ENCODE measurements at places on chromosomes 11 and 22.

- DNase-seq, result no peak
These were observed at the start of gene KLHL35 for GRCh38 chr11:75432911-75433321. TSS of gene KLHL35 (minus strand) at chr11:75433203. CDS start at chr11:75430629, 2,574 bp downstream.

DNA sequence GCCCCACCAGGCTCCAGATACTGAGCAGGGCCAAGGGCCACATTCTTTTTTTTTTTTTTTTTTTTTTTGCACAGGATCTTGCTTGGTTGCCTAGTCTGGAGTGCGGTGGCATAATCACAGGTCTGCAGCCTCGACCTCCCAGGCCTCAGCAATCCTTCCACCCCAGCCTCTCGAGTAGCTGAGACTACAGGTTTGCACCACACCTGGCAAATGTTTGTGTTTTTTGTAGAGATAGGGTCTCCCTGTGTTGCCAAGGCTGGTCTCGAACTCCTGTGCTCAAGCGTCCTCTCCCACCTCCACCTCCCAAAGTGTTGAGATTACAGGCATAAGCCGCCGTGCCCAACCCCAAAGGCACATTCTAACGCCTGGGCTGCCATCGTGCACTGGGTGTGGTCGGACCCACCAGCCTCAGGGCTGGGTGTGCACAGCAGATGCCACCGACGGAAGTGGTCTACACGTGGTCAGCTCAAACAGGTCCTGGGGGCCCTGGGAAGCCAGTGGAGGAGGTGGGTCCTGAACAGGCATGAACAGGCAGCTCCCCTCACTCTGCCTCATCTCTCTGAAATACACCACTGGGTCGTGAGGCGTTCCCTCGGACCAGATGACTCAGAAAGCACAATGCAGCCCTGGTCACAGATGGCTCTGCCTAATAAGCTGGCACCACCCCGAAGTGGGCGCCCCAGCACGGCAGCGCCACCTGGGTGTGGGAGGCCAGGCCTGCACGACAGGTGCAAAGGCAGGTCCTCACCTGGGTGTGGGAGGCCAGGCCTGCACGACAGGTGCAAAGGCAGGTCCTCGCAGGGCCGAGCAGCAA, 5.1 kb upstream of the B4GALNT4 start:
- peak; percentile 55 for DNase-seq

GRCh38 chr11:63146581-63146980, 2.6 kb upstream of the SLC22A24 start:
- DNase-seq, result no peak

DNA sequence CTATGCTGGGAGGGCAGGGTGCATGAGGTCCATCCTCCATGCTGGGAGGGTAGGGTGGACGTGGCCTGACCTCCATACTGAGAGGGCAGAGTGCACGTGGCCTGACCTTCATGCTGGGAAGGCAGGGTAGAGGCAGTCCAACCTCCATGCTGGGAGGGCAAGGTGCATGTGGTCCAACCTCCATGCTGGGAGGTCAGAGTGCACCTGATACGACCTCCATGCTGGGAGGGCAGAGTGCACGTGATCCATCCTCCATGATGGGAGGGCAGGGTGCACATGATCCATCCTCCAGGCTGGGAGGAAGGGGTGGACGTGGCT, 622.2 kb downstream of the BRD1 start:
- DNase-seq, result no peak

- no peak for DNase-seq
These were observed 594 bp upstream of the POU2AF1 start for GRCh38 chr11:111379602-111380136.

GRCh38 chr11:9708544-9708943, 44.7 kb downstream of the SWAP70 start:
- peak; percentile 23 for DNase-seq

GRCh38 chr11:103792981-103793468, 243.4 kb upstream of the DDI1 start:
- DNase-seq, result peak; percentile 6

DNA sequence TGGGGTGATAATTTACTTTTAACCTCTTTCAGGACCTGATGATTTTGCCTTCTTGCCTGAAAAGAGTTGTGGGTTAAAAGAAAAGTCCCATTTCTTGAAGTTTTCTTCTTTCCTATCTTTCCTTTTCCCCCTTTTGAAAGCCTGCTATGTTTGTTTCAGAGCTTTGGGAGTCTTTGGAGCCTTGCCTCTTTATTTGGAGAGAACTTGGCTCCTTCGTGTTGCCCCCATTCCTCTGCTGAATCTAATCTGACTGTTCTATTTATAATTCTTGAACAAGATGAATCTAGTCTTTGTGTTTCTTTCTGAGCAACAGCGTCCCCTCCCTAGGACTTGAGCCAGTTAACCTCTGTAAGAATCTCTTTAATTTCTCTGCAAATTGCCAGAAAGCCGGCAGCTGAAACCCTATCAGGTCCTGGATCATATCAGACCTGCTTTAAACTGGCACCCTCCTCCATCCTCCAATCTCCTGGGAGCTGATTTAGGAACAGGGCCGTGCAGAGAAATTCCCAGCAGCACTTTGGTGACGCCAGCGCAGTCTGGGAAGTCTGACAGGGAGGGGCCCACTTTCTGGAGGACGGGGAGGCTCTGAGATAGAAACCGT, 289.1 kb upstream of the SORL1-AS1 start:
- DNase-seq, result no peak

GRCh38 chr11:98710986-98711385, 309.8 kb upstream of the CNTN5 start:
- DNase-seq, result no peak

GRCh38 chr11:78304201-78304600, 113.4 kb downstream of the GAB2 start:
- no peak for DNase-seq

DNA sequence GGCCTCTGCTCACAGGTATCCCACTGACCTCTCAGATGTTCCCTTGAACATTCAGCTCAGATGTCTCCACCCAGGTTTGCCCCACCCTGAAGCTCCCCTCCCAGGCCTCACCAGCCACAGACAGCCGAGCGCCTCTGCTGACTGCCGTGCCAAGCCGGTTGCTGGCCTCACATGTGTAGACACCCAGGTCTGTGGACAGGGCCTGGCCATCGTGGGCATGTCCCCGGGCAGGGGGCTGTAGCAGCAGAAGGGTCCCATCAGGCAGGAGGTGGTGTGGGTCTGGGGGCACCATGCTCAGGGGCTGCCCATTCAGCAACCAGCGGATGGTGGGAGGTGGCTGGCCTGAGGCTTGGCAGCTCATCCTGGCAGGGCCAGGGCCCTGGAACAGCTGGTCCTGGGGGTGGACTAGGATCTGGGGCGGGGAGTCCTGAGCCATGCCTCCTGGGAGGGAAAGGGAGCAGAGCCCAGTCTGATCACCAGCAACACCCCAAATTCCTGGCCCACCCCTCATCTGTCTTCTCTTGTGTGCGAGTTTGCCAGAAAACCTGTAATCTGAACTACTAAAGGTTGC, 759 bp downstream of the ROBO4 start:
- no peak for DNase-seq

DNA sequence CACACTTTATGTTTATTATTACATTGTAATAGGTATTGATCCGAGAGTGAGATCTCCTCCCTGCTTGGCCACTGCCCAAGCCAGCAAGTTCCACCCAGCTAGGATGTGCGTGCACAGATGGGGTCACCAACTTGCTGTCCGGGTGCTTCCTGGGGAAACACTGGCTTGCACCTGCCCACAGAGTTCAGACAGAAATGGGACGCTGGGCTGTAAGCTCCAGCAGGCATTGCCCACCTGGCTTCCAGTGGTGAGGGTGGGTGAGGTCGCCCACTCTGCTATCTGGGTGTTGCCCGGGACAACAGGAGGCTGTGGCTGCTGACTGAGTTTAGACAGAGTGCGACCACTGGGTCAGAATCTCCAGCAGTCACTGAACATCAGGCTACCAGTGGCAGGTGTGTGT, 289.8 kb upstream of the ANO3 start:
- no peak for DNase-seq

DNA sequence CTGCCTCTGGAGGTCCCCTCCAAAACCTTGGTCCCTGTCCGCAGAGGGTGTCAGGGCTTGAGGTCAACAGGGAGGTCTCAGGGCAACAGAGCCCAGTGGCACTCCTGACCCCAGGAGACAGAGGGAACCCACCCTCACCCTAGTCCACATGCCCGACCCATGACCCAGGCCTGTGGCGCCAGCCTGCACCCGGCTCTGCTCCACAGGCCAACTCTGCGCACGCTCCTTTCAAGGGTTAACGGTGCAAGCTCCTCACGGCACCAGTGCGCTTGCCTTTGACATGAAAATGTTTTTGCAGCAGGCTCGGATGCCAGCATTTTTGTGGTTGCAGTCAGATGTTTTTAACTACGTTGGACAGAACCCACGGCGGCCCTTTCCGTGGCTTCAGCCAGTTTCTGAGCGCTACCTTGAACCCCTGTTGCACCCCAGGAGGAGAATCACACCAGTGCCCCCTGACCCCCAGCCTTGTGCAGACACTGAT, 68.6 kb downstream of the CDKN1C start:
- DNase-seq, result no peak

DNA sequence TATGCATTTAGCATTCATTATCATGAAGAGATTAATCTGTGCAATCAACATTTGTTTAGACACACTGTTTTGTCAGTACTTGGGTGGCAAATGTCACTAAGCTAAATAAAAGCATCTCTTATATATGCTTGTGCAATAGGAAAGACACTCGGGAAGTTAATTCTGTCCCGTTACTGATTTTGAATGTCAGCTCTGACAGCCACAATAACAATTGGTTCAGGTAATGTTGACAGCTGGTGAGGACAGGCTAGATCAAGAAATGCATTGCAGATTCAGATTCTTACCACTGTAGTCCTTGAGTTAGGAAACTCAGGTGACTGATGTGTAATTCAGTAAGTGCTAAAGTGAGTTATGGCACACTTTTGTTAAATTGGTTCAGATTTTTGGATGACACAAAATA, 523.8 kb upstream of the FAT3 start:
- DNase-seq, result no peak

- DNase-seq, result no peak
These were observed 34.1 kb upstream of the GLYATL1 start for GRCh38 chr11:58905011-58905720.

- no peak for DNase-seq
These were observed 1197.5 kb upstream of the TENM4 start for GRCh38 chr11:80638296-80638695.

DNA sequence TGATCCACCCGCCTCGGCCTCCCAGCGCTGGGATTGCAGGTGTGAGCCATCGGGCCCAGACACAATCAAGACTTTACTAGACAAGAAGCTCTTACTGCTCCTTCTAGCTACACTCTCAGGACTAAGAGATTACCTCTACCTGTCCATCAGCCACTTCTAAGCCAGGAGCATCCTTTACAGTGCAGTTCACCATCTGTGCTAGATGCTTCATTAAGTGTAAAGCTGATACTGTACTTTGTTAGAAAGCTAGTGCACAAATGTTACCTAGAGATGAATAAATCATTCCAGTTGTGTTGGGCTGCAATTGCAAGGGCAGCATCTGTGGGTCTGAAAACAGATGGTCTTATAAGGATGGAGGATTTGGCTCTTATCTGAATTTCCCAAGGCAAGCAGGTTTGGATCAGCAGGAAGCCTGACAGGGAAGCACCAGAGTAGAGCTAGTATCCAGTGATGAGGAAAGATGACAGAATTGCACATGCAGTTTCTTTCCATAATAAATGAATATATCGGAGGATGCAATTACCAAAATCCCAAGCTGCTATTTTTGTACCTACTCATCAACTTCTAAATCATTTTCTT, 58.3 kb downstream of the FAM168A start:
- no peak for DNase-seq

- DNase-seq, result no peak
These were observed 22.9 kb upstream of the CHRM4 start for GRCh38 chr11:46414466-46414796.

- no peak for DNase-seq
These were observed 5.2 kb upstream of the NXPE1 start for GRCh38 chr11:114564831-114565230.

DNA sequence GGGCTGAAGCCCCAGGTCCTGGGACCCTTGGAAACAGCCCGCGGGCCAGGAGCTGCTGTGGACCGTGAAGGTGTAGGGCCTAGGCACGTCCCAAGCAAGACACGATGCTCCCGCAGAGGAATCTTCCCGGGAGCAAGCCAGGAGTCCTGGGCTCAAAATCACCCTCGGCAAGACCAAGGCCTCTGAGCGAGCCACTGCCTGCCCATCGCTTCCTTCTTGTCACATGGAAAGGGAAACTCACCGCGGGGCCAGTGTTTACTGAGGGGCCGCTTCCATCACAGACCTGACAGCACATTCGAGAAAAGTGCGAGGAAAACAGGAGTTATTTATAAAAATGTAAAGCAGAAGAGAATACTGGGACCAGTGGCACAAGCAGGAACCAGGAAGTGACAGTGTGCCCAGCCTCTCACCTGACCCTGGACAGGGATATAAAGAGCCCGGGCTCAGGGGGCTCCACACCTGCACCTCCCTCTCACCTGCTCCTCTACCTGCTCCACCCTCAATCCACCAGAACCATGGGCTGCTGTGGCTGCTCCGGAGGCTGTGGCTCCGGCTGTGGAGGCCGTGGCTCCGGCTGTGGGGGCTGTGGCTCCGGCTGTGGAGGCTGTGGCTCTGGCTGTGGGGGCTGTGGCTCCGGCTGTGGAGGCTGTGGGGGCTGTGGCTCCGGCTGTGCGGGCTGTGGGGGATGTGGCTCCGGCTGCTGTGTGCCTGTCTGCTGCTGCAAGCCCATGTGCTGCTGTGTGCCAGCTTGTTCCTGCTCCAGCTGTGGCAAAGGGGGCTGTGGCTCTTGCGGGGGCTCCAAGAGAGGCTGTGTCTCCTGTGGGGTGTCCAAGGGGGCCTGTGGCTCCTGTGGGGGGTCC, at the start of gene KRTAP5-5:
Gene KRTAP5-5 (plus strand): TSS at position 450 of the 860 bp plus-strand sequence. CDS start 66 bp downstream, at position 516.
- no peak for DNase-seq

DNA sequence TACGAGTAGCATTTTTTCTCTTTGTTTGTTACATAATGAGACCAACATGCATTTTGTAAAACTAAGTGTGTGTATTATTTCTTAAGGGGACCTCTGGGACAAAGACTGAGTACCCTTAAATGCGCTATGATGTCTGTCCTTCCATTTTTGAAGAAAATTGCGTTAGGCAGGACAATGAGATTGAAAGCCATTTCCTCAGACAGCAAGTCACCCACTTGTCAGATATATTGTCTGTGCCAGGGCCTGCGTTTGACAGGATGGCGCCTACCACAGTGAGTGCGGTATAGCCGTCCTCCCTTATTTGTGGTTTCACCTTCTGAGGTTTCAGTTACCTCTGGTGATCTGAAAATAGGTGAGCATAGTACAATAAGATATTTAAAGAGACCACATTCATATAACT, 2.2 kb downstream of the AP2A2 start:
- DNase-seq, result no peak

- DNase-seq, result peak; percentile 80
These were observed 83.1 kb upstream of the MTNR1B start for GRCh38 chr11:92886243-92886905.

DNA sequence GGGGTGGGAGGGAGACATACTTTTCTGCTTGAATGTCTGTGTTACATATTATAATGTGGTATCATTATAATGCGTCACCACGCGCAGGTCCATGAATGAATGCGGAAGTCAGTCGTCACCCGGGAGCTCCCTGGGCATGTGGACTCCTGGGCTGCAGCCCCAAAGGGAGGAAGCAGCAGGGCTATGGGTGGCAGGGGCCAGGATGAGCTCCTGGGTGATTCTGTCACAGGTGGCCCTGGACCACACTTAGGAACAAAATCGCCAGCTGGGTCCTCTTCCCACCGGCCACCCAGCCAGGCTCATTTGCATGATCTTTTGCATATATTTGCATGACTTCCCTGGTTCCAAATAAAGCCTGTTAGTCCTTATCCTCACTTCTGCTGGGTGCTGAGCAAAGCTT, 51.2 kb downstream of the KCNJ4 start:
- DNase-seq, result no peak

- DNase-seq, result peak; percentile 62
These were observed 103.5 kb downstream of the DDX10 start for GRCh38 chr11:108768370-108768769.

GRCh38 chr22:19902245-19902715, 39.3 kb upstream of the COMT start:
- no peak for DNase-seq

Data from OCI-M1 (cell line).